ENCODE measurements at places on chromosomes 16 and 17.

GRCh38 chr16:88859381-88860091 lies 2.6 kb downstream of the TRAPPC2L start:
- no peak for DNase-seq

GRCh38 chr16:52812678-52813556 lies 239.8 kb downstream of the CHD9NB start:
- no peak for DNase-seq

GRCh38 chr17:50173335-50173941 lies 7.6 kb downstream of the SGCA start:
- DNase-seq, result no peak

- no peak for DNase-seq
Measured at GRCh38 chr16:50068550-50068949, 2.8 kb downstream of the HEATR3 start.

GRCh38 chr17:44071198-44071520 lies 624 bp downstream of the G6PC3 start:
- no peak for DNase-seq

GRCh38 chr16:89445166-89445565 lies 45.2 kb downstream of the ANKRD11 start:
- no peak for DNase-seq

GRCh38 chr17:75749545-75750389 lies 15.2 kb downstream of the GALK1 start:
- peak; percentile 86 for DNase-seq

DNA sequence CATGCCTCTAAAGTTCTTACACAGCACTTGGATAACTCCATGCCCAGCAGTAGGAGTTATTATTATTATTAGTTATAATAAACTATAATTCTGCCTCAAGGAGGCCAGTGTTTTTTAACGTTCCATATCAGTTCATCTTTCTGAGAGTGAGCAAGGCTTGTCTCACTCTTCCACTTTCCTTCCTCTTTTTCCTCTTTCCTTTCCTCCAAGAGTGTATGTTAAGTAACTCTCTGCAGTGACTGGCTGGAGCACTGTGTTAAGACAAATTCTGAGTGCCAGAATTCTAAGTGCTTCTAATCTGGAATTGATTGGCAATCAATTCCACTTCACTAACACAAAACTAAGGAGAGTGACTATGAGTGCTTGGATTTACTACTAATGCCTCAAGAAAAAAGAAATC lies 16.4 kb downstream of the CLEC19A start:
- DNase-seq, result no peak

- no peak for DNase-seq
Measured at GRCh38 chr17:1880851-1881630, 51.2 kb downstream of the RPA1 start.

All from CD4-positive, alpha-beta T cell treated with Interleukin-4 for 1 hour (primary cell).